ENCODE measurements at places on chromosomes 7 and 10.

DNA sequence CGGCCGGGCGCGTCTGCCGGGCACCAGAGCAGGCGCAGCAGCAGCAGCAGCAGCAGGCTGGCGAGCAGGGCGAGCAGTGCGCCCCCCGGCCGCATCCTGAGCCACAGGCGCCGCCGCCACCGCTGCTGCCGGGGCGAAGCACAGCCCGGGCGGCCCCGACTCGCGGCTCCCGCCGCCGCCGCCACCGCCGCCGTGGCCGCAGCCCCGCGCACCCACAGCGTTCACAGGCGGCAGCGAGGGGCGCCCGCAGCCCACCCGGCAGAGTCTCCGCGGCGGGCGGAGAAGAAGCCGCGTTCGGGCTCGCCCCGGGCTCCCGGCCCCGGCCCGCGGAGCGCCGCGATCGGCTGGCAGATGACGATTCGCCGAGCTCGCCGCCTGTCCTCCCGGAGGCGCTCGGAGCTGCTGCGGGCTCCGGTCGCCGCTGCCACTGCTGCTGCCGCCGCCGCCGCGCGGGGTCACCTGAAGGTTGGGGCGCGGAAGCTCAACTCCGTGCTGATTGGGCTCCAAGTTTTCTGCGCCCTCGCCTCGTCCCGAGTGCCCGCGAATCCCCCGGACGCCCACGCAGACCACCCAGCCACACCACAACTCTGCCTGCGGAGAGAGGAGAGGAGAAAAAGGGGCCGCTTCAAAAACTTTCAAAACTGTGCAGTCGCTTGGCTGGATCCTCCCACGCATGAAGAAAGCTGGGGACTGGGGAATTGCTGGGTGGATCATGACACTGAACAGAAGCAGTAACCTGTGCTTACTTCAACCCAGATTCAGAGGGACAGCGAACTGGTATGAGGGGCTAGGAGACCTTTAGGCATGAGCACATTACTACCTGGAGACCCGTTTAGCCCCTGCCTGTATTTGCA lies at the start of gene ST8SIA6:
ST8SIA6 (minus strand) TSS at position 435 of the 854 bp plus-strand sequence; CDS start at position 95, 340 bp downstream.
- no peak for DNase-seq

DNA sequence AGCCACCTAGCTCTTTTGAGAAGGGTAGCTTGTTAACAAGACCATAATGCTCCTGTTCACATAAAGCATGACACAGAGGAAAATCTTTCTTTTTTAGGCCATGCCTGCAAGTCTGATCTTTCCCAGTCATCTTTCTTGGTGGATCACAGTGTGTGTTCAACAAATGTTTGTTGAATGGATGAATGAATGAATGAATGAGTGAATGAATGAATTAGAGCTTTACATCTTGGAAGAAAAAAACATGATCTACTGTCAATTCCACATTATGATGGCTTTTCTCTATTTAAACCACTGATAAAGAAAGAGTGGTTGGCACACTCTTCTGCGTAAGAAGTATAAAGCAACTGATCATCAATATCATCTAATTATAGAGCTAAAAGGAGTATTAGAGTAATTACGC lies 148.7 kb downstream of the CCDC71L start:
- no peak for DNase-seq

DNA sequence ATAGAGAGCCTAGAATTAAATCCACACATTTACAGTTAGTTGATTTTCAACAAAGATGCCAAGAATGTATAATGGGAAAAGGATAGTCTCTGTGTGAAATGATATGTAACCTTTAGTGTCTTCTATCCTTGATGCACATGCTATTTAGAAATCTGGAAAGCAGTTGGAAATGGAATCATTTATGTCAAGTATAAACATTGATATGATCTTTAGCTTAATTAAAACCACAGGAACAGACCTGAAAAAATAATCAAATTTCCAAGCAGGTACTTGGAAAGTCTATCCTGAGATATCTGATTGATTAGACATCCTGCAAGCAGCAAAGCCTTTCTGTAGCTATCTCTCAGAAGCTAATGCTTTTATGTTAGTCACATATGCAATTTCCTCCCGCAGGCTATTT lies 24.4 kb upstream of the SRI start:
- DNase-seq: no peak

DNA sequence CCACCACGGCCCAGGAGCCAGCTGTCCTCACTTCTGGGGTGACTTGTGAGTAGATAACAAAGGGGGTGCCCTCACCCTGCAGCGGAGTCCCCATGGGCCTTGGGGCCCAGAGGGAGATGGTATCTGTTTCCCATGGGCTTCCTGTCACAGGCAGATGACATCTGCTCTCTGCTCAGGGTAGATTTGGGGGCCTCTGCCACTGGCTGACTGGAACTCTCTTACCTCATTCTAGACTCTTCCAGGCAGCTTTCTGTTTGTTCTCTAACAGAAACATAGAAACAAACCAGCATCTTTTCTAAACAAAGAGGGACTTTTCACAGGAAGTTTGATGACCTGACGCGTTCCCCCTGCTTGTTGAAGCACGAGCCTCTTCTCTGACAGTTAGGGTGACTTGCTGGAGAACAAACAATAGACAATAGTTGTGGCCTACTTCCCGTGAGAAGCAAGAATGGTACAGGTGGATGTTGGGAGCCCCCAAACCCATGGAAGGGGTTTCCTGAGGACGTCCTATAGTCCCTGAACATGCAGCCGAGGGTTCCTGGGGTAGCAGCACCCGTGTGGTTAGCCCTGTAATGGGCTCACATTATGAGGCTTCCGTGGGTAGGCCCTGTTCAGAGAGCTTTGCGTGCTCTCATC lies 61.6 kb downstream of the GRK5 start:
- DNase-seq: no peak

DNA sequence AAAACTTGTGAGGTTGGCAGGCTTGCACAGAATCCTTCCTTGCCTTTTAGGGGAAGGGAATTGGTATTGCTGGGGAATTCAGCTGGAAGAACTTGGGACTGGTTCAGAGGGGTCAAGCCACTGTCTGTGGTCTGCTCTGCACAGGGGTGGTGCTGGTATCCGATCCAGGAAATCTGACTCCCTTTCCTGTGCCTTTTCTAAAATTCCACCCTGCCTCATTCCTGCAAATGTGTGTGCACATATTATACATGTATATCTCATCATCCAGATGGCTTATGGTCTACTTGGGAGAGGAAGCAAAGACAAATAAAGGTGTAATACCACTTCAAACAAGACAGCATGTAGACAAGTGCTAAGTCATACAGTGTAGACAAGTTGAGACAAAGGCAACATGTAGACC lies 14.3 kb downstream of the UBTD1 start:
- no peak for DNase-seq

DNA sequence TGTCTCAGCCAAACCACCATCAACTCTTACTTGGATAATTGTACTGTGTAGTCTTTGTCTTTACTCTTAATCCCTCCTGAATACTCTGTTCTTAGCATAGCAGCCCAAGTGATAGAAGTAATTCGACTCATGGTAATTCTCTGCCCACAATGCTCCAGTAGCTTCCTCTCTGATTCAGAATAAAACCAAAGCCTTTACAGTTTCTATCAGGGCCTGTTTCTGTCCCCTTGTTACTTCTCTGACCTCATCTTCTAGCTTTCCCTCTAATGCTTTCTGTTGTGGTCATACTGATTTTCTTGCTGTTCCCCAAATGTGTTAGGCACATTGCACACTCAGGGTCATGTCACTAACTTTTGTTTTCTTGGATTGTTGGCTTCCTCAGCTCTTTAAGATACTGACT lies 8.0 kb downstream of the ZNF518A start:
- DNase-seq: no peak

DNA sequence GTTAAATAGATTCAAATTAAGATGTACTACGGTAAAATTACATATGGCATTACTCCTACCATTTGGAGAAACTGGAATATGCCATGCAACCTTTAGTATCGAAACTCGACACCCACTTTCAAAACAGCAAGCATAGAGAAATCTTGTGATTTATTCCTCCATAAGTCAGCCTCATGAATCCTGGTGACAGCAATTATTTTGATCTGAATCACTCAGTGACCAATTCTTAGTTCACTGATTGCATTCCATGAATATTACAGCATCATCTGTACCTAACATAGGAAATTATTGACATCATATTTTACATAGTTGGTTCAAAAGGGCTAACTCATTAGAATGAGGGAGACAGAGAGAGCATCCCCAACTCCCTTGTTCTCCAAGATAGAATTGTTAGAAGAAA lies 89.6 kb downstream of the CACNB2 start:
- DNase-seq: no peak

- no peak for DNase-seq
Measured at GRCh38 chr7:12199363-12199762, 11.7 kb upstream of the TMEM106B start.

GRCh38 chr7:151240942-151241754 lies 7.3 kb downstream of the SMARCD3 start:
- DNase-seq: no peak

GRCh38 chr7:96052289-96052688 lies 269.6 kb downstream of the SLC25A13 start:
- no peak for DNase-seq

Measured in keratinocyte (primary cell).